OCI-LY7 (cell line): ENCODE measurements at places on chromosomes 13 and 19. TPM values are rescaled to one million over a fixed set of nuclear protein-coding genes. Genes with fewer than 3 reads are reported as not detected.

The MAST1 gene
- 21.1 and 23.4 TPM in 2 replicates for total RNA-seq

The C2CD4C gene
- 0.44 and 0.59 TPM in 2 replicates for total RNA-seq

The OR7C1 gene
- total RNA-seq: not detected in 2 replicates

The ZNF296 gene
- total RNA-seq: 31.4 and 31.6 TPM in 2 replicates

The ZNF552 gene
- 11.4 and 12.5 TPM in 2 replicates for total RNA-seq

The WDR83 gene
- total RNA-seq: 14.0 and 15.9 TPM in 2 replicates

The TNNI3 gene
- not detected in 2 replicates for total RNA-seq

The EBI3 gene
- total RNA-seq: not detected in 2 replicates

The ACTL9 gene
- total RNA-seq: not detected in 2 replicates

The LIM2 gene
- not detected in 2 replicates for total RNA-seq

The JSRP1 gene
- total RNA-seq: 13.8 and 15.9 TPM in 2 replicates

The S1PR5 gene
- not detected in 2 replicates for total RNA-seq

The LAIR1 gene
- total RNA-seq: 3.9 and 4.3 TPM in 2 replicates

The ADGRE3 gene
- total RNA-seq: not detected in 2 replicates

The SPINT2 gene
- 77.2 and 82.2 TPM in 2 replicates for total RNA-seq

The MBD3L5 gene
- not detected in 2 replicates for total RNA-seq

The TGDS gene
- 7.1 and 7.7 TPM in 2 replicates for total RNA-seq

The SMIM44 gene
- total RNA-seq: not detected in 2 replicates

The PSG4 gene
- not detected in 2 replicates for total RNA-seq

The PTPRH gene
- not detected in 2 replicates for total RNA-seq

The ZNF160 gene
- 35.5 and 40.4 TPM in 2 replicates for total RNA-seq

The RASAL3 gene
- total RNA-seq: 52.0 and 53.3 TPM in 2 replicates

The ZNF132 gene
- total RNA-seq: not detected in 2 replicates

The SCGB2B2 gene
- 1.7 and 2.2 TPM in 2 replicates for total RNA-seq

The ZNF763 gene
- 6.2 and 7.7 TPM in 2 replicates for total RNA-seq

The MADCAM1 gene
- 2.0 TPM in 2 replicates for total RNA-seq

The ZNF431 gene
- total RNA-seq: 27.0 and 34.5 TPM in 2 replicates

The SYNGR4 gene
- total RNA-seq: 1.0 and 1.2 TPM in 2 replicates

The SSC5D gene
- 1.7 and 2.7 TPM in 2 replicates for total RNA-seq

The FFAR1 gene
- total RNA-seq: 9.8 and 11.6 TPM in 2 replicates

The PNMA8A gene
- not detected in 2 replicates for total RNA-seq

The CD37 gene
- total RNA-seq: 279 and 352 TPM in 2 replicates

The XAB2 gene
- total RNA-seq: 39.7 and 39.9 TPM in 2 replicates

The DENND1C gene
- total RNA-seq: 68.3 and 76.1 TPM in 2 replicates

The FFAR2 gene
- total RNA-seq: not detected in 2 replicates

The LPAR2 gene
- total RNA-seq: 17.5 and 18.4 TPM in 2 replicates

The KLHL1 gene
- total RNA-seq: not detected in 2 replicates

The KCNN4 gene
- 39.3 and 40.0 TPM in 2 replicates for total RNA-seq

The CDADC1 gene
- 10.3 and 12.5 TPM in 2 replicates for total RNA-seq

The PPM1N gene
- total RNA-seq: 2.8 and 2.9 TPM in 2 replicates
